ENCODE measurements at places on chromosomes 5 and 9.
A peak's percentile ranks its signal among the peaks of the same experiment; 100 is the strongest.

DNA sequence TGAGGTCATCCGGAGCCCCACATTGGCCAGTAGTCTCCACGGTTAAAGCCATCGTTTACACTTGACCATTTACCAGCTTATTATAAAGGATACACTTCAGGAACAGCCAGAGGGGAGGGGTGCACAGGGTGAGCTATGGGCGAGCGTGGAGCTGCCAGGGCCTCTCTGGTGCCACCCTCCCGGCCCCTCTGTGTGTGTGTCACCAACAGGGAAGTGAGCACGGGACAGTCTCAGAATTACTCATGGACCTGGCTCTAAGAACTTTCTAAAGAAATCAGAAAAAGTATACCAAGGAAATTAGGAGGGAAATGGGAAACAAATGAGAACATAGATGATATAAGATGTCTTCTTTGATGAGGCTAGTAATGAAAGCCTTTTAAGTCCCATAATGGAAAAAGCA is 13.5 kb downstream of the WDR5 start:
- DNase-seq: no peak

GRCh38 chr9:128222880-128223670 is 19.9 kb downstream of the DNM1 start:
- DNase-seq: no peak

GRCh38 chr9:98326459-98327248 is 71.2 kb upstream of the TBC1D2 start:
- no peak for DNase-seq

GRCh38 chr5:80837679-80838078 is 122.5 kb upstream of the RASGRF2 start:
- DNase-seq: peak; percentile 5

DNA sequence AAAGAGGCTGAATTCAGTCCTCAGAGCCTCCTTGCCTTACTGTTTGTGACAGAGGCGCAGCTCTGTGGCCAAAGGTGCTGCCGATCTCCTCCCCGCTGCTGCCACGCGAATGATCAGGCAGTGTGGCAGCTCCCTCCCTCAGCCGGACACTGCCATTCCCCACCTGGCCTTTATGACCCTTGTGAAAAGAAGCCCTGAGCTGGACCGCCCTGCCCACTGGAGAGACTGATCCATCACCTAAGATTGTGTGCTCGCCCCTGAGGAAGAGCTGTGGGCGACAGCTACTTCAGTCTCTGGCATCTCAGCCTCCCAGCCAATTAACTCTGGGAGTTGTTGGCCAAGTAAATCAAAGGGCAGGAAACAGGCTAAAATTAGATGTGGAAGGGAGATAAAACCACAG is 90.9 kb downstream of the CARTPT start:
- DNase-seq: no peak

Data from stimulated activated CD4-positive, alpha-beta T cell treated with anti-CD3 and anti-CD28 coated beads, Interleukin-12 subunit alpha, Interleukin-12 subunit beta, amount 100 ng/mL, for 24 hours (primary cell).